ENCODE measurements at places on chromosomes 12 and 14.

DNA sequence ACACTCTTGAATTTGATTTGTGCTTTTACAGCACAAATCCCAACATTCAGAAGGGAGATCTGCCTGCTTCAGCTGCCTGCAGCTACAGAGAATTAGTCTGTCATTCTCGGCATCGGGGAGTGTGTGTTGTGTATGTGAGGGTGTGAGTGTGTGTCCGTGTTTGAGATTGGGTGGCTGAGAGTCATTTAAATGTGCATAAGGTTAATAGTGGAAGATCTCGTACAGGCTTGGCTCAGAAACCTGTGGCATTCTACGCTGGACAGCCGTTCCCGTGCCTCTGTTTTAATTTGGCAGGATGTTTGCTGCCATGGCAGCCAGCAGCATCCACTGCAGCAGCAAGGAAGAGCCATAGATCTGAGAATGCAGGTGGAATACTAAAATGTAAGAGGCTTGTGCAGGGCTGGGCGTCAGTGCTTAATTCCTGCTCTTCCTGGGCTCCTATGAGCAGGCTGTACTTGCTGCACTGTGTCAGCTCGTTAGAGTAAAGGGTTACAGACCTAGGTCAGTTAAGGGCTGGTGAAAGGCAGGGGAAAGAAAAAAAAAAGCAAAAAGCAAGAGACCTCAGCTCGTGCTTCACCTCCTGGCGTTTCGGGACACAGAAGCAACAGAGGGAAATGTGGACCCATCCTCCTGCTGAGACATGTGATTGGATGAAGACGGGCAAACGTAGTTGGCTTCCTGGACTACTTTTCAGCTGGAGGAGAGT, 205.4 kb downstream of the NAV3 start:
- DNase-seq = peak; percentile 34

DNA sequence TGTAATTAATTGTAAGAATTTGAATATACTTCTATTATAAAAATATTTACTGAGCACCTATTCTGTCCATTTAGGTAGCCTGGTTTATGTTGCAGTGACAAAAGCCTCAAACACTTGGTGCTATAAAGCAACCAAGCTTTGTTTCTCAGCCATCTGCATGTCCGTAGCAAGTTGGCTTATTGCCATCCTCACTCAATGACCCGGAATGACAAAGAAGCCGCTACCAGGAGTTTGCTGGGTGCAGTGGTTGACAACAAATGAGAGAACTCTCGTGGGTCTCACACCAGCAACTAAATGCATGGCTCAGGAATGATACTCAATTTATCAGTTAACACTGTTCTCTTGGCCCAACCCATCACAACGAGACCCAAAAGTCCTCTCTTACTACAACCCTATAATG, 553.1 kb downstream of the DIO2 start:
- no peak for DNase-seq

- DNase-seq = no peak
These were observed 97.4 kb downstream of the LMNTD1 start for GRCh38 chr12:25455696-25456095.

GRCh38 chr14:61392297-61392696, 70.9 kb downstream of the PRKCH start:
- no peak for DNase-seq

- no peak for DNase-seq
These were observed 86.0 kb upstream of the BCL11B start for GRCh38 chr14:99357916-99358390.
